ENCODE measurements at places on chromosomes 4 and X.
A peak's percentile ranks its signal among the peaks of the same experiment; 100 is the strongest.

DNA sequence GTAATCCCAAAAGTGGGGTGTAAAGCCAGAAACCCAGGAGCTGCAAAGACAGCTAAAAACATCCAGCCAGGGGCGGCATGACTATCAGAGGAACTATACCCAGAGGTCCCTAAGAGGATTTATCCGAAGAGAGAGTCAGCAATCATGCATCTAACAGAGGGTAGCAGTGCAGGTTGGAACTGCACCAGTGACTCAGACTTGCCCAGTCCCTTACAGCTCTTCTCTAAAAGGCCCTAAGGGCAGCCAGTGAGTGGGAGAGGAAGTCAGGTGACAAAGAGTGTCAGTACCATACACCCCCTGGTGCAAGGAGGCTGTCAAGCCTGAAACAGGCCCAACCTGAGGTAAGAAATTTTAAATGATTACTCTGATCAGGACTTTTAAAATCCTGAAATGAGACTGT, 88.1 kb downstream of the CAMK2D start:
- peak; percentile 65 for DNase-seq

DNA sequence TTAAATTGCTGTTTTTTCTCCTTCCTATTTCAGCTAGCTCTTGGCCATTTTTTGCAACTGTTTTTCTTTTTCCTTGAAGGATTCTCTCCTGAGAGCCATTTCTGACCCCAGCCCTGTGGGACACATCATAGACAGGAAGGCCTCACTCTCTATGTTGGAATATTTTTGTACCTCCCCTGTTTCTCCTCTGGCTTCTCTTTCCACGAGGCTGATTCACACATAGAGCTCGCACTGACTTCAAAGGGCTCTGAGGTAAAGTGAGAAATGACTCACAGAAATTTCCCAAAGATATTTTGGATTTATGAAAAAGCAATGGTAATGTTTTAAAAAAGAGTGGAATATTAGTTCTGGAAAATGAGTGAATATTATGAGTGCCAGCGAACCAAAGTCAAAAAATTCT, 181.7 kb upstream of the IGFBP7 start:
- no peak for DNase-seq

- DNase-seq = no peak
These were observed 105.7 kb downstream of the AGTR2 start for GRCh38 chrX:116276261-116276660.

GRCh38 chrX:40971736-40972135, 113.5 kb upstream of the USP9X start:
- DNase-seq = no peak

GRCh38 chrX:69555481-69556041, 51.4 kb downstream of the NALF2 start:
- DNase-seq = no peak

DNA sequence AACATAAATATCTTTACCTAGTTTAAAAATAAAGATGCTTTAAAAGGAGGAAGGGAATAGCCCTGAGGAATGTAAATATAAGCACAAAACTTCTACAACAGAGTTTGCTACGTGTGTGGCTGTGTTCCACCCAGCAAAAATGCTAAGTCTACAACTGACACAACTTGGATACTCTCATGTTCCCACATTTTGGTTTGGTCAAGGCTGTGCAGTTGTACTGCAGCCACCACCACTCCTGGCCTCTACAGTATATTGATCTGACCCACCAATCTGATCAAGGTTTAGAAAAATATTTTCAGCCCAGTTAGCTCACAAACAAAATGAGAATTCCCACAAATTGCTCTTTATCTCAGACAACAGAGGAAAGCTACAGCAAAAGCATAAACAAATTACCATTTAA, 12.1 kb downstream of the F9 start:
- DNase-seq = no peak

- peak; percentile 12 for DNase-seq
These were observed 46.6 kb downstream of the MAP7D3 start for GRCh38 chrX:136204571-136204970.

- no peak for DNase-seq
These were observed 67.1 kb upstream of the MYOZ2 start for GRCh38 chr4:119068529-119068962.

GRCh38 chr4:129823105-129823504, 727.2 kb downstream of the C4orf33 start:
- DNase-seq = no peak

GRCh38 chr4:82753725-82754410, 44.7 kb downstream of the SCD5 start:
- no peak for DNase-seq

GRCh38 chr4:147772459-147772969, 40.6 kb downstream of the ARHGAP10 start:
- DNase-seq = no peak

DNA sequence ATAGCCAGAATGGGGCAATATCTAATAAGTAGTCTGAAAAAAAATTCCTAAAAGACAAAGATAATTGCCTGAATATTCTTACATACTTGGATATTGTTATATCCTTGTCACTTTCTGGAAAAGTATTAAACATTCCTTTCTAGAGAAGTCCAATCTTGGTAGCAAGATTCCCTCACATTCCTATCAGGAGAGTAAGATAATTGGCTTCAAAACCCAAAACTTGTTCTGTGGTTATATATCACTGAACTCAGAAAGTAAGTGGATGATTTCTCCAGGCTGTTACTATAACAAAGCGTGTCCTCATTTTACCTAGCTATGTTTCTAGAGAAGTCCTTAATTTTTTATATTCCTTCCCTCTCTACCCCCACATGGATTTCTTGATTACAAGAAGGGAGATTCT, 46.0 kb upstream of the TEX13A start:
- DNase-seq = no peak

GRCh38 chrX:114334473-114334982, 249.4 kb upstream of the HTR2C start:
- DNase-seq = no peak

DNA sequence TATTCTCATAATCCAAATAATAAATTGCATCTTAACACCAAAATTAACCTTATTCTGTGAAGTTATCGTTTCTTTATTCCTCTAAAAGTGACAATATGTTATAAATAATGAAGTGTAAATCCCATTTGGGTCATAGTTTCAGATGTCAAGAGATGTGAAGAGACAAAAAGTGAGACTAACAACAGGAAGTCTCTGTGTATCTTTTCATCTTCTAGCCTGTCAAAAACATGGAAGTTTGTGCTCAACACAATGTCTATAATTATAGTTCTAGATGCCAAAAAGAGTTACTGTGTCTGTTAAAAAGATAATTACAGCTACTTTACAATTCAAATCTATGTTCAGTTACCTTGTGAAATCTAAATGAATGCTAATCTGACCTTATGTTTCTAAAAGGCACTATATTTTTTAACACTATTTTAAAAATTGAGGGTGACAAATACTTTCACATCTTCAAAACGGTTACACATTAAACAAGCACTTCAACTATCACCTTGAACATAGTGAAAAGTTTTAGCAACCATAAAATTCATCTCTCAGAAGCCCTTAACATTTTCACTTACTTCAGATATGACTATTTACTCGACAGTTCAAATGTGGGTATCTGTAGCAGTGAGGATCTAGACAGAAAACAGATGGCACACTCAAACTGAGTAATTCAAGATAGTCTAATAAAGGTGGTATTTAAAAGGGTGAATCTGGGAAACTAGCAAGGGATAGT, 509.8 kb downstream of the ARAP2 start:
- DNase-seq = no peak

GRCh38 chrX:96102997-96103396, 581.6 kb upstream of the DIAPH2 start:
- no peak for DNase-seq

DNA sequence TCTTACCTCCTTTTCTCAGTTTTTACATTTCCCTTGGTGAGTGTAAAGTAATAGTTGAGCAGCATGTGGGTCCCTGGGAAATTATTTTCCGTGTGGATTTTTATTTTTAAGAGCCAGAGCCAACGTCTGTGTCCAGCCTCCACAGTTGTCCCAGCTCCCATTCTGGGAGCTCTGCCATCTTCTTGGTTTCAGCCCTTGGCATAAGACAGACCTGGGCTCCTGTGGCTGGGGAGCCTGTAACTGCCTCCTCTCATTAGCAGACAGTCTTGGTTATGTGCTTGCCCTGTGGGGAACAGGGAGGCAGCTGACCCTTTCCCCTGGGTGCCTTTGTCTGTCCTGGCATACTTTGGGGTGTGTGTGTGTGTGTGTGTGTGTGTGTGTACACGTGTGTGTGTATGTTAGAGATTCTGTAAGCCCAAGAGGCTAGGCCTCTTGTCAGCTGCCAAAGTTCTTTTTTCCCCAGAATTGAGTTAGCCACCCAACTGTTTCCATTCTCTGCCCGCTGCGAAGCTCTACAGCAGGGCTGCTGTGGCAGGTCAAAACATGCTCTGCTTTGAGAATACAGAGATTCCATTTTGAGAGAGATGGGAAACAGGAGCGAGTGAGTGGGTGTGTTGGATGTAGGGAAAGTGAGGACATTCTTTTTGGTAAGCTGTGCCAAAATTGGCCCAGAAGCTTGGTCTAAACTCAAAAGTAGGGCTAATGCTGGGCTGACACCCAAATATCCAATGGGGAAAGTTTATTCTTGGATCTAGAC, 140.7 kb downstream of the TMEM164 start:
- DNase-seq = no peak

GRCh38 chr4:23423540-23423939, 466.3 kb downstream of the PPARGC1A start:
- DNase-seq = no peak

GRCh38 chr4:161538941-161539340, 624.9 kb downstream of the FSTL5 start:
- DNase-seq = no peak

DNA sequence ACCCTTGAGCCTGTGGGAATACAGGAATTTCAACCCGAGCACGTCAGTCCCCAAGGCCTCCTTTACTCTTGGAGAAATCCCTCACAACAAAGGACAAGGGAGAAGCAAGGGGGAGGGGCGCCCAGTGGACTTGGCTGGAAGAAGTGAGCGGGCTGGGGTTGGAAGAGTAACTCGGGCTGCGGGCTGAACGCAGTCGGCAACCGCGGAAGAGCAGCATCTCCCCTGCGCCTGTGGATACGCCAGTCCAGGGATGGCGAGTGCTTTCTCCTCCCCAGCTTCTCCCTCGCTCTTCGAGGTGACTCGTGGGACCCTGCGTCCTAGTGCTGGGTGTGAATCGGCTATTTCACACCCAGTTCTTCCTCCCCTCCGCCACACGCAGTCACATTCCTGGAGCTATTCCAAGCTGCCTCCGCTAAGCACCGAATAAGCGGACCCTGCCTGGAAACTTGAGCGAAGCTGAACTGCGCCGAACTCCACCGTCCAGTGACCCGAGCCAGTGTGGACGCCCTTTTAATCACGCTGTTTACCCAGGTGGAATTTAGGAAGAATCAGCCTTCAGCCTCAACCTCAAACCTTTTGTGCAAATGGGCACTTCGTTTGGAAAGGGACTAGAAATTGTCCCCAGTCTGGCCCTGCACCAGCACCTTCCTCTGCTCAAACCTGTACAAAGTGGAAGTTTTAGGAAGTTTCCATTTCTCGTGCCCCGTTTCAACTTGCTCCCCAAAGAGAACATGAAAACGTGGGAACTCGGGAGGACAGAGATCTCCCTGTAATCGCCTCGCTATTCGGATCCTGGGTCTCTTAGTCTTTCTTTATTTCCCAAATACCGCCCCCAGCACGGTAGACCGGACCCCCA, 64.3 kb upstream of the WDR17 start:
- no peak for DNase-seq

DNA sequence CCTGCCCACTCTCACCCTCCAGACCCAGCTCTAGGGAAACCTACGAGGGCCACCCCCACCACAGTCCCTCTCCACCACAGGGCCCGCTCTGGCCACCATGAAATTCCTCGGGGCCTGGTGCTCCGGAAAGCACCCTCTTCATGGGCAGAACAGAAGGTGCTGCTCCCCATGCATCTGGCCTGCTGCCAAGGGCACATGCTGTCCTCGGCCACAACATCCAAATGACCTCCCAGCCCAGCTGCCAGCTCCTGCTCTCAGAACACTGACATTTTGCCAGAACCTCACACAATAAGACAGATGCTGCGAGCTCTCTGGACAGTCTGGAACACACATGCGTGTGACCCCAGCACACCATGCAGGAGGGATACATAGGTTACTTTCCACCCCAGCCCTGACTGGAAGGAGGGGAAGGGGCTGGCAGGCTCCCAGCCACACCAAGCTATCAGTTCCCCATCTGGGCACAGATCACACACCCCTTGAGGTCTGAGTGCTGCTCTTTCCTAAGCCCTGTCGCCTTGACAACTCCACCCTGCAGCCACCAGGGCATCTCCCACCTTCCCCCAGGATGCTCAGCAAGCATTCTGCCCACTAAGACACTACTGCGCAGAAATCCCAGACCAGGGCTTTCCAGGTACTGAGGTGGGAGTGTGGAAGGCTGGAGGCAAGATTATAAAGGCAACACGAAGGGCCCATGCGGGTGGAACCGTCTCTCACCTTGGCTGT, 5.8 kb downstream of the CCNQ start:
- no peak for DNase-seq

- no peak for DNase-seq
These were observed 66.8 kb downstream of the GAB1 start for GRCh38 chr4:143403553-143403820.

- no peak for DNase-seq
These were observed 69.6 kb upstream of the MTNR1A start for GRCh38 chr4:186624951-186625350.

DNA sequence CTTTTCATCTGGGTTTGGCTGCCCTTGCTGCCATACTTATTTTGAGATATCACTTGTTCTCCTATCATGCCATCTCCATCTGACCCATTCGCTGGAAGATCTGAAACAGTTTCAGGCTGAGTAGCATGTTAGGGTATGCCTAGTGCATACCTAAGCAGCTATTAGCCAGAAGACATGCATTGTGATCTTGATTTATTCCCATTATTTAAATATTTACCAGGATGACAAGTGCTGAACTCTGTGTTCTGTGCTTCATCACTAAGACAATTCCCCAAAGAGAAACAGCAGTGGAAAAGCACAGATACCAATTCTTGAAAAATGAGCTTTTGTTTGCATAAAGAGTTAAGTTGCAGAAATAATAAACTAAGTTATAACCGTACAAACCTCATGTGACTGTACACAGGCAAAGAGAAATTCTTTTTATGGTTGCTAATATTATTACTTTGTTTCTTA, 271.0 kb upstream of the ARSJ start:
- DNase-seq = no peak

DNA sequence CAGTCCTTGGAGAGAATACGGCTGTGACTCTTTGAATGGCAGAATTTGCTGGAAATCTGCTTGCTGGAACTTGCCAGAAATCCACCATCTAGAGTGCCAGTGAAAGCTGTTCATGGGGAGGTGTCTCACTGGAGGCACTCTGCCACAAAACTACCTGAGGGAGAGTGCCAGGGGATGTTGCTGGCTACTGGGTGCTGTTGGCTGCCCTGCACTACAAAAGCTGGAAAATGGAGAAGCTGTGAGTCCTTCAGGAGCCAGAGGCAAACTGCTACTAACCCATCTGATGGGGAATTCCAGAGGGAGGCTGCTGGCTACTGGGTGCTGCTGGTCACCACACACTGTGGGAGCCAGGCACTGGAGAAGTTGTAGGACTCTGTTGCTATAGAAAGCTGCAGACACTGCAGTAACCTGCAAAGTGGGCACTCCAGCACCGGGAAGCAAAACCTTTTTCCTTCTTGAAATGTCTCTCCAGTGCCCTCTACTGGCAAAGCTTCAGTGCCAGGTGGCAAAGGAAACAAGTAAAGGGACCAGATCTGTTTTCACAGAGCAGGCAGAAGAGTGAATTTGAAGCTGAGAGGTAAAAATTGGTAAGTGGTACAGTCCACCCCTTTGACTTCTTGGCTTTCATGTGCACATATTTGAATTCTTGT, 47.8 kb upstream of the HSD17B10 start:
- peak; percentile 69 for DNase-seq
